Activated T-cell treated with anti-CD3 and anti-CD28 coated beads for 1 hour (primary cell): ENCODE measurements at places on chromosomes 4 and X.

GRCh38 chrX:54246866-54247265 is 63.8 kb upstream of the FAM120C start:
- DNase-seq = no peak

DNA sequence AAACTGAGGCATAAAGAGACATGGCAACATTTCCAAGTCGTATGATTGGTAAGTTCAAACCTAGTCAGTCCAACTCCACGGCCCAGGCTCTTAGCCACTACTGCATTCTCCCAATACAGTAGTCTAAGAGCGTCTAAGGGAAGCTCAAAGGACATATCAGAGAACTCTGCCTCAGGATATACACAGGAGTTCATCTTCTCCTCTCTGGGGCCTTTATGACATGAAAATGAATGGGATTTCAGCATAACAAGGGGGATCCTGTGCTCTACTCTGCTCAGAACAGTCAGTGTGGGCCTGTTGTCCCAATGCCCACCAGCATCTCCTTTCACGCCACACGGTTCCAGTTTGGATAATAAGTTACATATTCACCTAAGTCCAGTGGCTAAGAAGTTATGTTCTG is 4.2 kb downstream of the GASK1B start:
- DNase-seq = no peak

- no peak for DNase-seq
Measured at GRCh38 chr4:145625677-145626622, 6.8 kb downstream of the MMAA start.

GRCh38 chr4:163590619-163591264 is 96.3 kb downstream of the TMA16 start:
- no peak for DNase-seq

DNA sequence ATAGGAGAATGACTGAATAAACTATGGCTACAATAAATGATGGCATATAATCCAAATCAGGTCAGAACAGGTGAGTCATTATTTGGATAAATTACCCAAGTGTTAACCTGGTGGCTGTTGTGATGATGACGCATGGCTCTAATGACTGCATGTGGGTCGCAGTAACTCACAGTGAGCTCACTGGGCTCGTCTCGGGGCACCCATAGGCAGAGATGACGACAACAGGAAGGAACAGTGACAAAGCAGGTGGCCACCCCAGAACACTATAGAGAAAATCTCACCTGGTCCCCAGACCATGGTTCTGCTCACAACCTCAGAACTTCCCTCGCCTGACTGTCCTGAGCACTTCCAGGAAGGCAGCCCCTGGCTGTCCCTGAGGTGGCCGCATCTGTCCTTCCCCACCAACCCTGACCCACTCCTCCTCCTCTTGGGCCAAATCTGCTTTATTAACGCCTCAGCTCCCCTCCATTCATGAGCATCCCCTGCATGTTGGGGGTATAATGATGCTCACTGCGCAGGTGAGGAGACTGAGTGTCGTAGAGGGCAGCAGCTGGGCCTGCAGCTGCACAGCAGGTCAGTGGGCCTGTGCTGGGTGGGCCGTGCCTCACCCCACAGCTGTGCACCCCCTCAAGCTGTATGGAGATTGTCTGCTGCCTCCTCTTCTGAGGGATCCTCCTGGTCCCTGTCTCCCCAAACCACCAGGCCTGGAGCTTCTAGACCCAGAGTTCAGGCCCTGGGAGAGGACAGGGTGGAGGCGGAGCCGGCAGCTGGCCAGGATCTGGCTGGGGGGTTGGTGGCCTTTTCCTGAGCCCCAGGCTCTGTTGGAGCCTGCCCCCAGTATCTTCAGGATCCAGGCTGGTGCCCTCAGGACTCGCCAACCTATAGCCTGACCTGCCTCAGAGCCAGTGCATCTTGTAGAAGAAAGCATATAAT is 30.9 kb upstream of the FAM156A start:
- no peak for DNase-seq

- DNase-seq = no peak
Measured at GRCh38 chr4:6226506-6226905, 26.2 kb upstream of the JAKMIP1 start.

DNA sequence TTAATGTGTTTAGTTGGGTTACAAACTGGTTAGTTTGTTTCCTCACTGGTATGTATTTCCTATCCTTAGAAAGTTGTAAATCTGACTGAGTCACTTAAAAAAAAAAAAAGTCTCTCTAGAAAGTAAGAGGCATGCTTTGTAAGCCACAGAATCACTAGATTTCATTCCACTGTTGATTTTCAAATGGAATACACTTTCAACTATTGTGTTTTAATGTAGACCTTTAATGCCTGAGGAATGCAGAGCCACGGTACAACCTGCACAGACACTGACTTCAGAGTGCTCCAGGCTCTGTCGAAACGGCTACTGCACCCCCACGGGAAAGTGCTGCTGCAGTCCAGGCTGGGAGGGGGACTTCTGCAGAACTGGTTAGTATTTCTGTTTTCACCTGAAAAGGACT is 88.6 kb downstream of the HHIP start:
- DNase-seq = no peak

GRCh38 chrX:131812847-131813825 is 210.0 kb upstream of the STK26 start:
- peak; percentile 53 for DNase-seq

DNA sequence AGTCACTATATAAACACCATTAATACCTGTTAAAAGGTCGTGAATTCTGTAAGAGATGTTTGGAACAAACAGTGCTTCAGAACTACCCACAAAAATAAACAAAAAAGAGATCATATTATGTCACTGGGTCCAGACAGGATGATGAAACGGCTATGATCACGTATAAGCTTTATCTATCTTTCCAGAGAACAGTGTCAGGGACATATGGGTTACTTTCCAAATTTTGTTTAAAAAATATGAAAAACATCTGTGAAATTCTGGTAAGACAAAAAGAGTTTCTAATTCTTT is 90.0 kb downstream of the SORBS2 start:
- DNase-seq = no peak

- DNase-seq = no peak
Measured at GRCh38 chr4:1989533-1990347, 19.0 kb downstream of the NELFA start.

DNA sequence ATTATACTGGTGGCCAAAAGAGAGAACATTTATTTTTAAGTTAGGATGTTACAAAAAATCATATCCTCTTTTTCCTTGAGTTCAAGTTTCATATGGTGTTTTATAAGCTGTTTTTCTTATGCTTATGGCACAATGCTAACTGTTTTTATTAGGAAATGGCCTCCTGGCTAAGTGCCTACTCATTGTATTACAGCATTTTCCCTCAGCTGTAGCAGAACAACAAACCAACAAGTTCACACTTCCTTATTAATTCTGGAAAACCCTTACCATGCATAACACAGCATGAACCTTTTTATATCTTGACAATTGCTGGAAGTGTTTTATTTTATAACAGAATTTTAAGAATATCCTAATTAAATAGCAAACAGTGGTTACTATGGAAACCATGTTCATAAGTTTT is 165.8 kb downstream of the GASK1B start:
- no peak for DNase-seq

DNA sequence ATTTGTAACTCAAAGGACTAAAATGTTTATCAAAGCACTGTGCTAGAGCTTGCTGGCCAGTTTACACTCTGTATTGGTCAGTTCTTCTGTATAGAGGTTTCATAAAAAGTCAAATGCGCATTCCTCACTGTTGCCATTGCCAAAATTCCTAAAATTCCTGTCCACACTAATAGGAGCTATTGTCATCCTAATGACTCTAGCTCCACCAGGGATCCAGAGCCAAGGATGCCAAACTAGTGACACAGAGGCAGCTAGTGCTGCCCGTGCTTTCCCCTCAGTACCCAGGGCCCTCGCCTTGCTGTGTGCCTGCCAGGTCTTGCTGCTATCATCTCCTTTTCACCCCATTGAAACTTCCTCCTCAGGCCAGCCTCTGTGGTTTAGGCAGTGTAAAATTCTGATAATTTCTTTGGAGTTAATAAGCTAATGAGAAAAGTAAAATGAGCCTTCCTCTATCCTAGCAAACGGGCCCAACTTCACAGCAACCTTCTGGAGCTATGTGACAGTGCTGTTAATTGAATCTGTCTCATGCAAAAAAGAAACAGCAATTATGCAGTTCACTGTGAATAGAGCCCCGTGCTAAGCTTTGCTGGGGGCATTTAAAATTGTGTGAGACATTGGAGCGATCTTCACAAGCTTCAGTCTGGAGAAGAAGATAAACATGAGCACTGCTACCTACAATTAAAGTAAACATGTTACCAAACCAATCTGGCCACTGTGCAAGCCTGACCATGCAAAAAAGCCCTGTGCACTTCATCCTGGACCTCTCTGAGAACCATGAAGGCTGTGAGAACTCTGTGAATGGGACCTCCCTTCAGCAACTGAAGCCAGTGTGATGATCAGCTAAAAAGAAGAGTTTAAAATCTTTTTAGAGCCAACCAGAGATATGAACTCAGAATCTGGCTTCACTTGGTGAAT is 43.1 kb upstream of the FGF2 start:
- no peak for DNase-seq

GRCh38 chr4:113468165-113469022 is 293.1 kb downstream of the CAMK2D start:
- DNase-seq = no peak

DNA sequence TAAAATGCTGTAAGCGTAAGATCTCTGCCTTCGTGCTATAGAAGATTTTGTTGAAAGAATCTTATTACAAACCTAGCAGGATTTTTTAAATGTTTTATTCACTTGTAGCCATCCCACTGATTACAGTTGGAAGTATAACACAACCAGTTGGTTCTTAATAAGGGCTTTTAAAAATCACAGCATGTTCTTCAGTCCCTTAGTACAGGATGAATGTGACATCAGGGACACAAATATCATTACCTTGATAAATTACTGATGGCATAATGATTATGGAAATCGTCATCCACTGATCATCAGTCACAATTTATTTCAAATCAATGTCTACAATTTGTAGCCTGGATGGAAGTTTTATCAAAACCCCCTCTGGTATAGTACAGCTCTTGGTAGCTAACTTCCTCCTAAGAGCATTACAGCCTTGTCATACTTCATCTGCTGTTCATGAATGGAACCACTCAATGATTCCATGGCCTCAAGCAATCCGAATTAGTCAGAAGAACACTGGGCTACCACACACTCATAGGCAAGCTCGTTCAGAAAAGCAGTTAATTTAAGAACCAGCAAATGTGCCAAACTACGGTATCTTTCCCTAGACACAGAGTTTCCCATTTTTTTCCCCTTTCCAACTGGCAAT is 389.2 kb upstream of the TENM3 start:
- no peak for DNase-seq

- DNase-seq = no peak
Measured at GRCh38 chrX:639151-639550, 8.6 kb downstream of the SHOX start.

- DNase-seq = no peak
Measured at GRCh38 chr4:106312377-106312776, 3.6 kb downstream of the TBCK start.

DNA sequence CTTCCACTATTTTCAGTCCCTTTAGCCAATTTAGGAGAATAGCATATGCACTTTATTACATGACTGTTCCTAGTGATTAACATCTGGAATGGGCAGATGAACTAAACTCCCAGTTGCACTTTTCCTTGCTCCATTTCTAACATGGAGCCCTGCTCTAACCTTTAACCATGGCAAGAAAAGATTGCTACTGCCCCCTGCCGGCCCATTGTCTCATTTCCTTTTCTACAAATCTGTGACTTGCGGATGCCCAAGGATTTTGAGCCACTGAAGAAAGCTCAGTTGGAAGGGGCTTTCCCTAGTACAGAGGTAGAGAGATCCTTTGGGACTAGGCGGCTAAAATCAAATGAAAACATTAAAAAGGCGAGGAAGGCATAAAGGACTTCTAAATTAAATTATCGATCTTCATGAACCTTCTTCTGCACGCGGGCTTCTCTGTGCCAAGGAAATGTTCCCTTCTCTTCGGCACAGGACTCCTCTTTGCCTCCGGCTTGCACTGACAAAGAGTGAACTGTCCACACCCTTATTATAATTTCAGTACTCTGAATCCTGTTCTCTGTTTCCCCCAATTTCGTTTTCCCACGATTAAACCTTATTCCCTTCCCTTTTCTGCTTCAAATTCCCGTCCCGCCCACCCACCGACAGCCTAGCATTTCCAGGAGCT is 577 bp upstream of the GLRA2 start:
- peak; percentile 21 for DNase-seq

GRCh38 chrX:88991583-88992132 is 244.6 kb downstream of the CPXCR1 start:
- DNase-seq = no peak

DNA sequence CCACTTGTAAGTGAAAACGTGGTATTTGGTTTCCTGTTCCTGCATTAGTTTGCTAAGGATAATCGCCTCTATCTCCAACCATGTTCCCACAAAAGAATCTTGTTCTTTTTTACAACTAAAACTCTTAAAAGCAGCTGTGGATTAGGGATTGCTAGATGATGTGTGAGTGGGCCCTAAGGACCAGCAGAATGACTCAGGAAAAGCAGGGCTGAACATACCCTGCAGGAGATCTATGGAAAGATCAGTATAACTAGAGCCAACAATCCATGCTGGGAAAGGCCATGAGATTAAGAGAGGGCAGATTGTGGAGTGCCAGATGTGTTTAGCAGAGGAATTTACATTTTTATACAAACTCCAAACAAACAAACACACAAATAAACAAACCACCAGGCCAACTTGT is 128.4 kb upstream of the TMEM164 start:
- no peak for DNase-seq

DNA sequence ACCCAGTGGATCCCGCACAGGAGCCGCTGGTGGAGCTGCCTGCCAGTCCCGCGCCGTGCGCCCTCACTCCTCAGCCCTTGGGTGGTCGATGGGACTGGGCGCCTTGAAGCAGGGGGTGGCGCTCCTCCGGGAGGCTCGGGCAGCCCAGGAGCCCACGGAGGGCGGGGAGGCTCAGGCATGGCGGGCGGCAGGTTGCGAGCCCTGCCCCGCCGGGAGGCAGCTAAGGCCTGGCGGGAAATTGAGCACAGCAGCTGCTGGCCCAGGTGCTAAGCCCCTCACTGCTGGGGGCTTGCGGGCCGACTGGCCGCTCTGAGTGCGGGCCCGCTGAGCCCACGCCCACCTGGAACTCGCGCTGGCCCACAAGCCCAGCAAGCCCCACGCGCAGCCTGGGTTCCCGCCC is 127.1 kb upstream of the TMEM164 start:
- DNase-seq = no peak

DNA sequence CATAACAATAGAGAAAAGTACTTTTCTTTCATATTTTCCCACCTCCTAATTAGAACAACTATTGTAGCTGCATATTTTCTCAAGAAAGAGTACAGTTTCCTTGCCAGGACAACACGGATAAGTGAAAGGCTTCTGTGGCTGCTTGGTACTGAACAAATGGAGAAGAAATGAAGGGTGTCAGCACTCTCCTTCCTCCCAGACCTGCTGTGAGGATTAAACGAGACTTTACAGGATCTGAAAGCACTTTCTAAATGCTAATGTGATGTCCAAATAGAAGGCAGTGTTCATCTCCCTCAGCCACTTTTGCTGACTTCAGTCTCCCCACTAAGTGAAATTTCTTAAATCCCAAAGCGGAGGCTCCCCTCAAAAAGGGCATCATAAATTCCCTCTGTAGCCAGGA is 13.9 kb downstream of the NIPAL1 start:
- DNase-seq = no peak
